ENCODE measurements at places on chromosomes 2 and 18.

DNA sequence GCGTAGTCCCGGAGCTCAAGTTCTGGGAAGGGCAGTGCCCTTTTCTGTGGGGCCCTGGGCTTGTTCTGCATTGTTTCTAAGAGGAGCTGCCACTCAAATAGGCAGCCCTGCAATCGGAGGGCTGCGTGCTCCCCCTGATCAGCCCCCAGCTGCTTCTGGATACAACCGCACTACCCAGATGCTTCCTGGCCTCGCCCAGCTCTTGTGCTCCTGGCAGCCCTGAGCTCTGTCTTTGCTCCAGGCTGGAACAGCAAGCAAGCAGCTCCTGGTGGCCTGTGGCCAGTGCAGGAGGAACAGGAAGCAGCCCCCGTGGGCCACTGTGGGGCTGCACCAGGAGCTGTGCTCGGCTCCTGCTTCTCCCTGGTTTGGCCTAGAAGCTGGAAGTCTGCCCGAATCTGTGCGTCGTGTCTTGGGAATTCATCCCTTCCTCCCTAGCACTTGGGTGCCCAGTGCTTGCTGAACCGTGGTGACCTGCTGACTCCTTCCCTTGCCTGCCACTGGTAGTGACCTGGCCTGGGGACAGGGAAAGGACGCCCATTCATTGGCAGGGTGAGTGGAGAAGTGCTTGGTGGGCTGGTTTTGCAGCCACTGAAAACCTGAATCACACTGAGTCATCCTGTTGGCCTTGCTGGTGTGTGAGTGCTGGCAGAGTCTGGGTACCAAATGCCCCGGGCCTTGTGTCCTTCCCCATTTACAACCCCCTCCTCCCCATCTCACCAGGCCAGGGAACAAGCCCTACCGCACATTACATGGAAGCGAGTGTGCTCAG is 27.3 kb upstream of the NTSR2 start:
- DNase-seq, result no peak

DNA sequence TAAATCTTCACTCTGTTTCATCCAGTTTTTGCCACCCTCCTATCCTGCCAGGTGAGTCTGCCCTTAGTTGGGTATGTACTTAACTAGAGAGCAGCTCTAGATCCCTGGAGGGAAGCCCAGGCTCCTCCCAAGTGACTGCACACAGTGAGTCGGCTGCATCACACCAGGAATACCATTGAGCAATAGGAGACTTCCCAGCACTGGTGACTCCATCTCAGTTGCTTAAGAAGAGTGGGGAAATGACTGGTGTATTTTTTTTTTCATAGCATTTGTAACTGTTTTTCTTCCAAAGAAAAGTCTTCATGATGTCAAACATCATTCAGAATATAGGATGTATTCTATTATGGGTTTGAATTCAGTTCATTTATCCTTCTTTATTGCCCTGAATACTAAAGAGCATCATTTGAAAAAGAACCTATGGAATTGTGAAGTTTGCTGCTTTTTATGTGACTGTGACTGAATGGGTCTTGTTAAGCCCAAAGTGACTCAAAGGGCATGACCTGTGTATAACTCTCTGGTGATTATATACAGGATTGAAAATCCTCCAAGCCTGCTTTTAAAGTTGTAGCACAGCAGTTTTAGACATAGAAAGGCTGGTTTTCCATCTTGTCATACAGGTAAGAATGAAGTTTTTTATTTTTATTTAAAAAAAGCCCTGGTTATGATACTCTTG is 84.3 kb downstream of the MAP3K20 start:
- peak; percentile 5 for DNase-seq

GRCh38 chr2:16030206-16031057 is 90.1 kb downstream of the MYCN start:
- DNase-seq, result no peak

DNA sequence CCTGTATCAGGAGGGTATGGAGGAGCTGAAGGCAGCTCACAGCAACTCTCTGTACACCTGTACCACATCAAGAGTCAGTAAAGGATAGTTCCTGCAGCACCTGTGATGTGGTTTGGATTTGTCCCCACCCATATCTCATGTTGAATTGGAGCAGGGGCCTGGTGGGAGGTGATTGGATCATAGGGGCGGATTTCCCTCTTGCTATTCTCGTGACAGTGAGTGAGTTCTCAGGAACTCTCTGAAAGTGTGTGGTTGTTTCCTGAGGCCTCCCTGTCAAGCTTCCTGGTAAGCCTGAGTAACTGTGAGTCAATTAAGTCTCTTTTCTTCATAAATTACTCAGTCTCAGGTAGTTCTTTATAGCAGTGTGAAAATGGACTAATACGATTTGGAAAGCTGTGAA is 28.9 kb downstream of the OSBPL1A start:
- DNase-seq, result no peak

GRCh38 chr2:1736045-1736444 is 8.3 kb downstream of the PXDN start:
- no peak for DNase-seq

DNA sequence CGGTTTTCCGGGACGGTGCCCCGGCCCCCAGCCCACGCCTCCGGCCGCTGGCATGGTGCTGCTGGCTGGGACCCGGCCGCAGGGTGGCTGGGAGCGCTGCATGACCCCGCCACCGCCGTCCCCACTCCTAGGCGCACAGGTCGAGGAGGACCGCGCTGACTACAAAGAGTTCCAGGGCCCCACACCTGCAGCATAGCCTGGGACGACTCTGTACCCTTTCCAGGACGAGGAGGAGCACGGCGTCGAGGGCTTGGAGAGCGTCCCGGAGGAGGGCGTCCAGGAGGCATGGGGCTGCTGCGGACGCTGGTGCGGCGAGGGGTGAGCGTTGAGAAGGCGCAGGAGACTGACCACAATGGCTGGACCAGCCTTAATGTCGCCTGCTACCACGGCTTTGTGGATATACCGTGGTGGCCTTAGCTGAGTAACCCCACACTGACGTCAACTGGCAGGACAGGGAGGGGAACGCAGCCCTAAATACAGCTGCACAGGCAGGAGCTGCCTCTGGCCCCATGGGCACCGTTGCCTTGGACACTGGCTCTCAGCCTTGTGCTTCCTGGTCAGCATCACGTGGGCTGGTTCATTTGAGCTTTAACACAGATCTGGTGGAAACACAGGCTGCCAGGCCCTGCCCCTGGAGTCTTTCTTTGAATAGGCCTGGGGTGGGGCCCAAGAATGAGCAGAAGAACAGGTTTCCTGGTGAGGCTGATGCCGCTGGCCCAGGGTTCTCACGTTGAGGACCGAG is 40.9 kb upstream of the TRIM43B start:
- DNase-seq, result no peak

DNA sequence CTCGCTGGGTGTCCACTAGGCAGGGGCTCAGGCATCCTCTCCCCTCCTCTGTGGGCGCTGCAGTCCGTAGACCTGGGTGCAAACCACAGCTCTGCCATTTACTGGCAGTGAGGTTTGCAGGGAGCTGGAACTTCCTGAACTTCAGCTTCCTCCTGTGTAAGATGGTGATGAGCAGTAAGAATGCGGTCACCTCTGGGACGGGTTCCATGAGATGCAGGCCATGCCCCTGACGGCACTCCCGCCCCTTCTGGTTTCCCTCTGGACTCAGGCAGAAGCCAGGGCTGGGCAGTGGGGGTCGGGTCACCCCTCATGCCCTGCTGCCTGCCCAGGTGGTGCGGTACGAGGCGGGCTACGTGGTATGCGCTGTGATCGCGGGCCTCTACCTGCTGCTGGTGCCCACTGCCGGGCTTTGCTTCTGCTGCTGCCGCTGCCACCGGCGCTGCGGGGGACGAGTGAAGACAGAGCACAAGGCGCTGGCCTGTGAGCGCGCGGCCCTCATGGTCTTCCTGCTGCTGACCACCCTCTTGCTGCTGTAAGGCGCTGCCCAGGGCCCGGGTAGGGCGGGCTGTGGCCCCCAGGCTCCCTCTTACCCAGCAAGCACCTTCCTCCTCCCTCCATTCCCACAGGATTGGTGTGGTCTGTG is 1.5 kb downstream of the PROM2 start:
- DNase-seq, result no peak
